ENCODE measurements at places on chromosomes 7 and 10. TPM values are rescaled to one million over a fixed set of nuclear protein-coding genes. Genes with fewer than 3 reads are reported as not detected.

OPN4 gene
- polyA plus RNA-seq: not detected

TAF3 gene
- polyA plus RNA-seq: 4.4 TPM

HOGA1 gene
- 0.38 TPM for polyA plus RNA-seq

ADRA2A gene
- polyA plus RNA-seq: 0.31 TPM

WIPF3 gene
- polyA plus RNA-seq: 5.9 TPM

- peaks cover 10% of the 10 kb centered on the region for H3K4me1 ChIP-seq
- H3K36me3 ChIP-seq: no peaks in the 10 kb centered on the region
- H3K27ac ChIP-seq: no peak overlapping the region
- DNase-seq: no peak
- H3K27me3 ChIP-seq: no peaks in the 10 kb centered on the region
- no peak overlapping the region for H3K4me3 ChIP-seq
Observed at GRCh38 chr10:125415006-125415633, 254.8 kb upstream of the CTBP2 start.

DNA sequence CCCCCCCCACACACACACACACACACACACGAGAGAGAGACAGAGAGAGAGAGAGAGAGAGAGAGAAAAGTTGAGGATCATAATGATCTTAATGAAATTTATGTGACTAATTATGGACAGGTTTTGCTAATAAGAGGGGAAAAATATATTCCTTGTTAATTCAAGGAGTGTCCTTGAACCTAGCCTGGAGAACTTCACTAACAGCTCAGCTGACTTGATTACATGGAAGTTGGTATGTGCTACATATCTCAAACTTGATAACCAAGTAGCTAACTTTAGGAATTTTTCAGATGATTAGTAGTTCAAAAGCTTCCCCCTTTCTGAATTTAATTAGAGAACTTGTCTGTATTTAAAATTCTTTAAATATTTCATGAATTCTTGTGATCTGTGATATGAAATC is 15.3 kb downstream of the SLF2 start:
- H3K36me3 ChIP-seq: peaks cover 100% of the 10 kb centered on the region
- H3K4me3 ChIP-seq: no peak overlapping the region
- H3K27me3 ChIP-seq: no peaks in the 10 kb centered on the region

- peak overlapping the region; percentile 85 for H3K27ac ChIP-seq
- no peaks in the 10 kb centered on the region for H3K27me3 ChIP-seq
- no peaks in the 10 kb centered on the region for H3K36me3 ChIP-seq
- DNase-seq: no peak
- H3K4me3 ChIP-seq: no peak overlapping the region
Observed at GRCh38 chr10:86673216-86673826, 5.0 kb downstream of the LDB3 start.

DNA sequence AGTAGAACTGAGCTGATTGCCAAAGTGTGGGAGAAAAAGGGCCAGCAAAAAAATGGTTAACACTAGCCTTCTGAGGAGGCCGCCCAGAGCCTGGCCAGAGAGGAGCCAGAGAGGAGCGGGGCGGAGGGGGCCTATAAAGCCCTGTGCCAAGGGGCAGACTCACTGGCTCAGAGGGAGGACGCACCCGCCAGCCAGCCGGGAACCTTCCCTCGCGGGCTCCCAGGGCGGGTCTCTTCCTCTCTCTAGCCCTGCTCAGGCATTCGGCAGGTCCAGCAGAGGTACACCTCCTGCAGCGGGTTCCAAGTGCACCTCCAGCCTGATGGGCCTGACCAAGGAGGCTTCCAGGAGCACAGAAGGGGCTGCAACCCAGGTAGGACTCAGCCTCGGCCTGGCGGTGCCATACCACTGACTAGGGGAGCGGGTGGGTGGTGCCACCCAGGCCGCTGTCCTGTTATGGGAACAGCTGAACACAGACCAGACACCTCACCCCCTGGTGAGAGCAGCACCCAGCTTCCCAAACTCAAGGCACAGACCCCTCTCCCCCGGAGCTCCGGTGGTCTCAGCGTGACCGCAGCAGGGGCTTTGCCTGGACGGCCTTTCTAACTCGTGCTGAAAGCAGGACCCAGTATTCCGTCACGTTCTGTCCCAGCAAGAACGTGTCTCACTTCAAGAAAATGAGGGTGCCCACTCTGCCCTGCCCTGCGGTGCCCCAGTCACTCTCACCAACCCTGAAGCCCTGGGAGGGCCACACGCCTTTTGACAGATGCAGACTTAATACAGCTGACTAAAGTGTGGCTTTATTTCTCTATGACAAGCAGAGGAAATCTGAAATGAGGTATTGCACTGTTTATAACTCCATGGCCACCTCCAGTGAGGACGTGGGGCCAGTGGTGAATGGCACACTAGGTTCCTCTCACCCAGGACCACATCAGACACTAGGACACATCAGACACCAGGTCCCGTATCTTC is at the start of gene GPER1:
TSS of gene GPER1 (plus strand) at position 162 of the 969 bp plus-strand sequence. CDS start 3,616 bp downstream, outside the sequence.
- no peaks in the 10 kb centered on the region for H3K27me3 ChIP-seq
- peak within 1 kb of the TSS; percentile 79 for H3K27ac ChIP-seq
- peaks cover 17% of the 10 kb centered on the region for H3K36me3 ChIP-seq
- DNase-seq: peak; percentile 80
- H3K4me3 ChIP-seq: peak within 1 kb of the TSS; percentile 47
- peaks cover 83% of the 10 kb centered on the region for H3K4me1 ChIP-seq

DNA sequence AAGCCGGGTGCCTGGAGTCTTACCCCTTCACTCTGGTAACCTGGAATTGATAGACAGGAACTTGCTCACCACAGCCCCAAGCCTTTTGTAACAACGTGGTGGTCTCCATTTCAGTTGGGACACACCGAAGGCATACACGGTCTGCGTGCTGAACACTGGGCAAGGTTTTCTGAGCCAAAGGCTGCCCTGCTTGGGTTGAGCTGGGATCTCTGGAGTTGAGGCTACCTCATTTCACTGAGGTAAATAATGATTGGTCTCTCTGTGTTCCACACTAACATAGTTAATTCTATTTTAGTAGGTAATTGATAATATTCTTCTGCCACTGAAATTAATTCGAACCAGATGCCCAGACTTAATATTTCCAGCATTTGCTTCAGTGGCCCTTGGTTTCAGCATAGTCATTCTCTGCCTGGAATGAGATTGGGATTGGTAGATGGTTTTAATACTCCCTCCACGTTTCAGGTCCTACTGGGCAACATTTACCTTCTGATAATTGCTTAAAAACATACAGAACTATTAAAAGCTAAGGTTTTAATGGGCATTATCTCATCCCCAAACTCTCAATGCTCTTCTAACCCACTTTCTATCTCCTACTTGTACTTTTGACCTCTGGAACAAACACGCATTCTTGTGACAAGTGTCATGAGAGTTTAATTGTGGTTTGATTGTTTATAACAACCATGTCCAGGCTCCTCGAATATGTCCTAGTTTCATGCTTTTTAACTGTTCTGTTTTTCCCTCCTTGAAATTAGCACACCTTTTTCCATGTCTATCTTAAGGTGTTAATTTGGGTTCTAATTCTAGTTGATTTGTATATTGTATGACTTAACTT is 202.3 kb upstream of the KLF6 start:
- DNase-seq: no peak
- H3K4me1 ChIP-seq: no peaks in the 10 kb centered on the region
- H3K36me3 ChIP-seq: no peaks in the 10 kb centered on the region
- no peak overlapping the region for H3K27ac ChIP-seq

All from stomach (tissue), 19 donors.